Mesenteric fat pad (tissue), 1 donor: ENCODE measurements at places on chromosomes 4 and X. TPM values are rescaled to one million over a fixed set of nuclear protein-coding genes. Genes with fewer than 3 reads are reported as not detected.

The GAGE13 gene
- not detected for total RNA-seq

The SPARCL1 gene
- 302 TPM for total RNA-seq

The TRAM1L1 gene
- 0.64 TPM for total RNA-seq

The RTL5 gene
- total RNA-seq: 7.5 TPM

The RAB28 gene
- total RNA-seq: 13.8 TPM

The NDP gene
- not detected for total RNA-seq

The MFAP3L gene
- 3.6 TPM for total RNA-seq

The SUPT20HL2 gene
- not detected for total RNA-seq

The SPON2 gene
- 27.3 TPM for total RNA-seq

The PRICKLE3 gene
- total RNA-seq: 12.5 TPM

The BST1 gene
- total RNA-seq: 21.8 TPM

The TCEAL7 gene
- total RNA-seq: 2.4 TPM

The NXF2B gene
- total RNA-seq: not detected

The KLKB1 gene
- total RNA-seq: not detected

The STK32B gene
- 4.3 TPM for total RNA-seq

The CT47A1 gene
- not detected for total RNA-seq

The GPR50 gene
- not detected for total RNA-seq

The HTN3 gene
- total RNA-seq: not detected

The ARHGAP6 gene
- total RNA-seq: 9.5 TPM

The PABPC5 gene
- total RNA-seq: 1.1 TPM

The PLAC1 gene
- total RNA-seq: not detected

The GAGE2A gene
- not detected for total RNA-seq

The AMBN gene
- total RNA-seq: not detected

The AMTN gene
- not detected for total RNA-seq

The ADH1A gene
- total RNA-seq: 11.8 TPM

The RIPPLY1 gene
- total RNA-seq: not detected

The GC gene
- not detected for total RNA-seq

The TEX13B gene
- total RNA-seq: not detected

The DMP1 gene
- total RNA-seq: not detected

The TMEM271 gene
- total RNA-seq: not detected

The TBC1D8B gene
- total RNA-seq: 6.5 TPM

The CSAG1 gene
- not detected for total RNA-seq

The SPIN2A gene
- total RNA-seq: 1.3 TPM

The SORCS2 gene
- total RNA-seq: 1.9 TPM

The TMPRSS11F gene
- not detected for total RNA-seq

The CAPN6 gene
- 0.16 TPM for total RNA-seq
